Stimulated activated CD4-positive, alpha-beta T cell treated with anti-CD3 and anti-CD28 coated beads, Interleukin-1b, Interleukin-23, amount 100 ng/mL, for 1 hour (primary cell): ENCODE measurements at places on chromosomes 7 and 10.
A peak's percentile ranks its signal among the peaks of the same experiment; 100 is the strongest.

- peak; percentile 18 for DNase-seq
These were observed 965 bp downstream of the ZCCHC24 start for GRCh38 chr10:79444199-79445119.

GRCh38 chr7:39265641-39266591 is 288.2 kb downstream of the POU6F2 start:
- DNase-seq: no peak

GRCh38 chr7:129751916-129752315 is 140.4 kb downstream of the NRF1 start:
- no peak for DNase-seq

DNA sequence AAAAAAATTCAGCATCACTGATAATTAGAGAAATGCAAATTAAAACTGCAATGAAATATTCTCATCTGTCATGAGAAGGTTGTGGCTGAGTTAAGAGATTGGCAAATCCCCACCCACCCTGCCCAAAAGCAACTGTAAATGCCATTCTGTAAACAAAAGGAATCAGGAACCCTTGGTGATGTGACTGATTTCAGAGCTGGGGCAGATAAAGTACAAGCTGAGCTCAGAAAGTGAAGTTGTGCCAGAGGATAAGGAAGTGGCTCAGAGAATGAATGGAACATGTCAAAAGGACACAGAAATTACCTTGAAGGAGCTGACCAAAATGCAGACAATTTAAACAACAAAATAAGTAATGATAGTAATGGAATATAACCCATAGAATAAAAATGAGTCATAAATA is 32.7 kb upstream of the ARMS2 start:
- no peak for DNase-seq

DNA sequence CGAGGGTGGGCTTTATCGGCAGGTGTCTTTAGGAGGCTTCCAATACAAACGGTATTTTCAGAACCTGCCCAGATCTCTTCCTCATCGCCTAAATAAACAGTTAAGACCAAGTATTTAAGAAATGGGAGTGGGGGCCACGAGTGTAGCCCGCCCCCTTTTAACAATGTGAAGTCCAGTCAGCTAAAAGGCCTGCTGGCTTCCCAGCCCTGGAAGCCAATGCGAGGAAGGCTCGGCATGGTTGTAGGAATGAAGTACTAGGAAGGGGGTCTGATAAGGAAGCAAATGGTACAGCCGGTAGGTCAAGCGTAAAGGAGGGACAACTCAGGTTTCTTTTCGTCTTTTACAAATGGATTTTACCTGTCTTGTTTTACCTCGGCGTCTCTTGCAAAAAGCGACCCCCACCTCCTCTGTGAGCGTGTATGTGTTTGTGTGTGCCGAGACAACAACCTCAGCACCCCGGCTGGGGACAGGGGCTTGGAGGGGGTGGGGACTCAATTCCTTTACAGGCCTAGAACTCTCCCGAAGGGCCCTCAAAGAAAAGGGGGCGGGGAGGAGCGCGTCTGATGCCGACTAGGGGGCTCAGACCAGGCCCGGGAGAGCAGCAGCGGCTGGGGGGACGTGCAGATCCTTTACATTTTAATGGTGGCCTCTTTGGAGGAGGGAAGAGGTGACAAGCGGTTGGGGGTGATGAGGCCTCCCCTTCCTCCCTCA is 147.6 kb downstream of the GPR85 start:
- no peak for DNase-seq

GRCh38 chr7:141875453-141875852 is 34.2 kb upstream of the PRSS37 start:
- no peak for DNase-seq

GRCh38 chr10:132306343-132306685 is 1.4 kb downstream of the STK32C start:
- no peak for DNase-seq

- DNase-seq: no peak
These were observed 21.2 kb downstream of the PRXL2A start for GRCh38 chr10:80429521-80429973.

DNA sequence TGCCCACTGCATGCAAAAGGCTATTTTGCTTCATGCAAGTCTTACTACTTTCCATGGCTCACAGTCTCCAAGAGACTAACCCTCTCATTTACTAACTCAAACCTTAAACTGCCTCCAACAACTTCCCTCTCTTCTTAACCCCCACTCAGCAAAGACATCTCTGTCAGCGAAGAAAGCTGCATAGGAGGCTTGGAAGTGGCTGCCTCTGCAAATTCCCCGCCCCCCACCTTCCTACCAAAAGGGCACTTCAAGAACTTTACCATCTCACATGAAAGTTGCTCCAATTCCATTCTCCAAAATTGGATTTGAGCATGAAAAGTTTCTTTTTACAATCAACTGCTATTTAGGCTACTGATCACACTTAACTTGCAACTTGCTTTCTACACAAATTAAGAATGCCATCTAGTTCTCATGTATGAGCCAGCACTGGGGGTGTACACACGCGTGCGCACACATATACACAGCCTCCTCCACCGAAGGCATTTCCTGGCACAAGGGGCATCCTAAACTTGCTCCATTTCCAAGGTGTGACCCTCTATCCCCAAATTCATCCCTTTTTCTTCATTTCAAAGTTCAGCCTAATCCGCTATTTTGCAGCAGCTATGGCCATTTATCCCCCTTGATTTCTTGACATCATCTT is 1.8 kb downstream of the CCDC6 start:
- DNase-seq: no peak

GRCh38 chr10:28730031-28730778 is 52.9 kb downstream of the BAMBI start:
- no peak for DNase-seq

DNA sequence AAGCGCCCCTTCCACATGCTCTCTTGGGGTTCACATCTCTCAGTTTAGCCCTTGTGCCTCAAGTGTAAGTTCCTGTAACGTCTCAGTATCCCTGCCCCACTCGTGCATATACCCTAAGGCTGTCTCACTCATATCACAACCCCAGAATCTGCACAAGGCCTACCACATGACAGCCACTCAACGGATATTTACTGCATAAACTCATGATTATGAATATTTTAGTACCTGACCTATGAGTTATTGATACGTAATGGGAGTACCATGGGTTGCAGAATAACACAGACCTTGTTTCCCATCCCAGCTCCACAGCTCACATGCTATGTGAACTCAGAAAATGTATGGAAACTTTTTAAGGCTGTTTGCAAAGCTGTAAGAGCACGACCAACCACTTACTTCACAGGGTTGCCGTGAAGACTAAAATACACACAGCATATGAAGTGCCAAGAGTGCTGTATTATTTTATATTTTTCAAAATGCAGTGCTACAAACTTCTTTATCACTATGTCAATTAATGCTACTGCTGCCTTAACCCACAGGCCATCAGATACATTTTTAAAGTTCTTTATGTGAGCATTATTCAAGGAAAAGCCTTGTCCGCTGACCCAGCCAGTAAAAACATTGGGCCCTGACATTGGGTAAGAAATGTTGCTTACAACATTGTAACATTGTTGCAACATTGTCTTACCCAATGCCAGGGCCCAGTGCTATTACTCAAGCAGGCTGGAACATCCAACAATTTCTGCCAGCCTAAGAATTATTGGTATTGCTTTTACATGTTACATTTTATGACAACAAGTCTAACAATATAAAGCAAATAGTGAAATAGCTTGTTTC is 97.2 kb downstream of the JAZF1 start:
- DNase-seq: no peak

- DNase-seq: no peak
These were observed 23.0 kb upstream of the EGFR start for GRCh38 chr7:54995610-54996363.

DNA sequence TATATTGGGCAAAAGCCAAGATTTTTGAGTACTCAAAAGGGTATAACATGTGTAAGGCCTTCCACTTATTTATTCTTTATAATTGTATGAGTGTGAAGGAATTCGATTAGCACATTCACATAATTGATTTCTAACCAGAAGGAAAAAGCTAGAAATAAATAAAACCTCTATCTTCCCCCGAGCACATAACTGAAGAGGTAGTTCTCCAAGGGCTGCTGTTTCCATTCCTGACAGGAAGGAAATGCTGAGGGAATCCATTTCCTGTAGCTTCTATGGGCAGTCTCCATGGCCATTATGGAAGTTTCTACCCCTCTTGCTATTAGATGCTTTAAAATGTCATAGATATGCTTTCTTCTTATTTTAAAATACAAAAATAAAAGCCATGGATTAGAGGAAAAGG is 70.5 kb upstream of the ABCB5 start:
- DNase-seq: no peak

- DNase-seq: no peak
These were observed 207.7 kb downstream of the ZEB1 start for GRCh38 chr10:31526681-31527080.

- DNase-seq: no peak
These were observed 12.3 kb downstream of the ZYX start for GRCh38 chr7:143393267-143394041.

DNA sequence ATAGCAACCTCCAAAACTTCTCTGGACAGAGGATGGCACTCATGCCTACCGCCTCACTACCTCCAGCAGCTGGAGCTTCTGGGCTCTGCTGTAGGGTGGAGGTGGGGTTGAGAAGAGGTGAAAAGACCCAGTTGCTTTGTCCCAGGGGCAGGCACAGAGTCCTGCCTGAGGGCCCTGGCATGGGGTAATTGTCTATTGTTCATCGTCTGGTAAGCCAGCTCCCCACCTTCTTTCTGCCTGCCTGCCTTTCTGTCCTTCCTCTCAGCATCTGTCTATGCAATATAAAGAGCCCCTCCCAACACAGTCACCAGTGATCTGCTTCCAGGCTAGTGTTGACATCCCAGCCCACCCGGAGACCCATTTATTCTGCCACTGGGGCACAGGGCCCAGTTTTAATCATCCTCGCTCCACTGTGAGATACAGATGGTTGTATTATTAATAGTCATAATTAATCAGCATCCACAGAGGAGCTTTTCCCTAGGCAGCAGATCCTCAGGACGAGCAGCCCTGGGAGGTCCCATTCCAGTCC is 39.0 kb downstream of the ZMIZ1 start:
- DNase-seq: no peak

- no peak for DNase-seq
These were observed 796.9 kb upstream of the MBL2 start for GRCh38 chr10:53569455-53569854.

DNA sequence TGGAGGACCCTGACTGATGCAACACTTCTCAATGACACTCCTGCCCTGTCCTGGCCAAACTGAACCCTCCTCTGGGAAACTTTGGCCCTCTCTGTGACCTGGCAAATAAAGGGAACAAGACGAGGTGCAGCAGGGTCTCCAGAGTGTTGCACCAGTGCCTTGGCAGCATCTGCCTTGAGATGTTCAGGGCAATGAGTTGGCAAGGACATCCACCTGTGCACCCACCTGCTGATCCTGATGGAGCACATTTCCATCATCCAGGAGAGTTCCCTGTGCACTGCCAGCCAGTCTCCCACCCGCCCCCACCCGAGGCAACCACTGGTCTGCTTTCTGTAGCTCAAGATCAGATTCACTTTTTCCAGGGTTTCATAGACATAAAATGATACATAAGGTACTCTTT is 407.4 kb downstream of the GRID1 start:
- DNase-seq: no peak

- DNase-seq: no peak
These were observed 67.6 kb downstream of the PAX2 start for GRCh38 chr10:100812978-100813377.

DNA sequence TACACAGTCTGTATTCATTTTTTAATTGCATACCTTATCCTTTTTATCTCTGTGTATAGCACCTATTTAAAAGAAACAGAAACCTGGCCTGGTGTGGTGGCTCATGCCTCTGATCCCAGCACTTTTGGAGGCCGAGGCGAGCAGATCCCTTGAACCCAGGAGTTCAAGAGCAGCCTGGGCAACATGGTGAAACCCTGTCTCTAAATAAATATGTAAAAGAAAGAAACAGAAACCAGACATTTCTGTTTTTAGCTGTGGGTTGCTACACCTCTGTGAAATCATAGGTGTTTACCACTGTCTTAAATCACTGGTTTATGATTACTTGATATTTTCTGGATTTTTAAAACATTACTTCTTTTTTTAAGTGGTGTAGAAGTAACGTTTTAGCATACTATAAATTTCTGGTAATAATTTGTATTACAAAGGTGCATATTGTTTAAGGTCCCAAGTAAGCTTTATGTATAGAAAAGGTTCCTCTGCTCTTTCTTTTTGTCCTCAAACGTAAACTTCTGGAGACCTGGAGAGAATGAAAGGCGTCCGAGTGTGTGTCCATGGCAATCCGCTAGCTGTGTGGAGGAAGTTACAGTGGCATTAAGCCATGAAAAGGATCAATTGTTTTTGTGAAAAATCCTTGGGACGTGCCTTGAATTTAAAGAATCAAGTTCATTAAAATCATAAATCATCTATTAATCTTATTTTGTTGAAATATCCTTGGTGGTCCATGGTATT is 41.1 kb downstream of the PTPRZ1 start:
- no peak for DNase-seq

GRCh38 chr10:74058658-74059057 is 60.7 kb downstream of the VCL start:
- DNase-seq: no peak

DNA sequence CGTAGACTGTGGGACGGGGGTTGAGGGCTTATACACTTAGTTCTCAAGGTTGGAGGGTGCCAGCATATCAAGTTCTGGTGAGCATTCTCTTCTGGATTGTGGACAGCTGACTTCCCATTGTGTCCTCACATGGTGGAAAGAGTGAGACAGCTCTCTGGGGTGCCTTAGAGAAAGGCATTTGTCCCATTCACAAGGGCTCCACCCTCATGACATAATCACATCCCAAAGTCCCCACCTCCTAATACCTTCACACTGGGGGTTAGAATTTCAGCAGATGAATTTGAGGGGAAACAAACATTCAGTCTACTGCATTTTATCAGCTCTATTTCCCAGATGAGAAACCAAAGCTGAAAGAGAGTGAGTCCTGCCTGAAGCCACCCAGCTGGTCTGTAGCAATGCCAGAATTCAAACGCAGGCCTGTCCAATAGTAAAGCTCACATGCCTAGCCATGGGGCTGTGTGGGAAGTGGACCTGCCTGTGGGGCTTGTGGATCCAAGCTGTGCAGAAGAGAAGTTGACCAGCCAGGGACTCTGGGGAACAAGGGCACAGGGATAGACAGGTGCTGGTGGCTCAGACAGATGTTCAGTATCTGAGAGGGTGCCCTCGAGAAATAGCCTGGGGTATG is 34.9 kb upstream of the LOXL4 start:
- DNase-seq: no peak

DNA sequence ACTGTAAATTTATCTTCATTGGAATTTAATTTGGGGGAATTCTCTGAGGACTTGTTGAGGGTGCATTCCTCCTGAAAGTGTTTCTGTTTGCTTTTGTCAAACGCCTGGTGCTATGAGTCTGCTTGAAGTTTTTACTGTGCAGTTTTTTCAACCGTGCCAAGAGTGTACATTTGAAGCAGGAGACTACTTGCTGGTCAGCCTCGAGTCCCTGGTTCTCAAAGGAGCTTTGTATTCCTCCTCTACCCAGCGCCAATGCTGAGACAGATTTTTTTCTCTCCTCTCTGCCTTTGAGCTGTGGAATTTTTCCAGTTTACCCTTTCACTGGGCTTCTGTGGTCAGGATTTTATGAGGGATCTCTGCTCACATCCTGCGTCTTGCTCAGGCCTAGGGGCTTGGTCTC is 62.1 kb downstream of the NPY start:
- DNase-seq: no peak
